ENCODE measurements at places on chromosomes 5 and 9.

GRCh38 chr5:5199495-5199894, 59.4 kb downstream of the ADAMTS16 start:
- DNase-seq, result no peak

DNA sequence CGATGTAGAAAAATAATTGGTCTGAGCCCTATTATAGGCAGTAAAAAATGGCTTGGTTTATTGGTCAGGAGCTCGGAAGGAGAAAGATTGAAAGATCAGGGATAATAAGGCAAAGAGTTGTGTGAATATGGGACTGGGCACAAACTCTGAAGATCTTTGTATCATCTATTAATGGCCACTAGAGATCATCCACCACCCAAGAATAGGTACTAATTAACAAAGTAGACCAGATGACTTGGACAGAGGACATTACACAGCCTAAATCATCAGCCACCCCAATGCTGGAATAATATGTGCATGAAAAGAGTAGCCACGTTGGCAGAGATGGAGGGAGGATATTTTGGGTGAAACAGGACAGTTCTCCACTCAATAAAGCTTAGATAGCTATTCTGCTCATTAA, 364.1 kb downstream of the EFNA5 start:
- DNase-seq, result no peak

DNA sequence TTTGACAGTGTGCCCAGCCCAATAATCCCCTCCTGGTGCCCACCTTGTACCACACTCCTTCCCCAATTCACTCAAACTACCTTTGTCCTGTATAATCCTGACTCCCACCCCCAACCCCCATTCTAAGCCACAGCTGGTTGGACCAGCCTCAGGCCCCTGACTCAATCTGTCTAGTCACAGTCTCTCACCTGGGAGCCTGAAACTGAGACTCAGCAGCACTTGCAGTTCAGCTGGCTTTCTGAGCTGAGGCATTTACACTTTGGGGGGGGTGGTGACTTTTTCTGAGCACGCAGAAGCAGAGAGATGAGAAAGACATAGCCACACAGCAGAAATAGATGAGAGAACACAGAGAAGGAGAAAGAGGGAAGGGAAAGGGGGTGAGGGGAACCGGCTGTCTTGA, 247.3 kb downstream of the MAN2A1 start:
- DNase-seq, result no peak

- DNase-seq, result no peak
These were observed 410.8 kb upstream of the MEF2C start for GRCh38 chr5:89293810-89294209.

DNA sequence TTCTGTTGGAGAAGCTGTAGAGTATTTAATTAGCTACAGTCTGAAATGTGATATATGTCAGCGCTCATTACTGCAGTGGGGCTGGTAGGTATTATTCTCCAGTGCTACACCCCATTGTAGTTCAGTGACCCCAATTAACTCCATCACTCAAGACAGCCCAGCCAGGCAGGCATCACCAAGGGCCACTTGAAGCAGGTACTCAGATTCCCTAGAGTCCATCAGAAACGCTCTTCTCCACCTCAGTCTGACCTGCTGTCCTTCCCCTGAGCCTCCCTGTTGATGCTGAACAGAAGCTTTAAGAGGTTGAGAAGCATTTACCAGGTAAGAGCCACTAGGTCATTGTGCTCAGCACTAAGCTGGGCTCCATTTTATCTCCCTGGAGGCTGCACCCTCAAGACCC, 71.8 kb downstream of the GALNT10 start:
- no peak for DNase-seq

DNA sequence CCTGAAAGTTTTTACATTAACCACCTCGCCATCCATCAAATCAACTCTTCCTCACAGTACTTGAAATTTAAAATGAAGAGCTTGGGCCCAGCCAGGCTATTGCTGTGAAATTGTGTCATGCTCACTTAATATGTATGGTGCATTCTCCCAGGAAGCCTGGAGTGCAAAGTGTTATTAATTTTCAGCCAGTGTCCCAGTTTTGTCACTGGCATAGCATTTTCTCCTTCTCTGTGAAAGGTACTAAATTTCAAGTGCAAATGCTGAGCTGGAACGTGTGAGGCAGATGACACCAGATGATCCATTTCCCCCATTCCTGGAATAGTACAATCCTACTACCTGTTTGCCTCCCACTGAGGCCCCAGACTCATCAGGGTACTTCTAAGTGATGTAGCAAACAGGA, 397.6 kb upstream of the ACTBL2 start:
- DNase-seq, result no peak

DNA sequence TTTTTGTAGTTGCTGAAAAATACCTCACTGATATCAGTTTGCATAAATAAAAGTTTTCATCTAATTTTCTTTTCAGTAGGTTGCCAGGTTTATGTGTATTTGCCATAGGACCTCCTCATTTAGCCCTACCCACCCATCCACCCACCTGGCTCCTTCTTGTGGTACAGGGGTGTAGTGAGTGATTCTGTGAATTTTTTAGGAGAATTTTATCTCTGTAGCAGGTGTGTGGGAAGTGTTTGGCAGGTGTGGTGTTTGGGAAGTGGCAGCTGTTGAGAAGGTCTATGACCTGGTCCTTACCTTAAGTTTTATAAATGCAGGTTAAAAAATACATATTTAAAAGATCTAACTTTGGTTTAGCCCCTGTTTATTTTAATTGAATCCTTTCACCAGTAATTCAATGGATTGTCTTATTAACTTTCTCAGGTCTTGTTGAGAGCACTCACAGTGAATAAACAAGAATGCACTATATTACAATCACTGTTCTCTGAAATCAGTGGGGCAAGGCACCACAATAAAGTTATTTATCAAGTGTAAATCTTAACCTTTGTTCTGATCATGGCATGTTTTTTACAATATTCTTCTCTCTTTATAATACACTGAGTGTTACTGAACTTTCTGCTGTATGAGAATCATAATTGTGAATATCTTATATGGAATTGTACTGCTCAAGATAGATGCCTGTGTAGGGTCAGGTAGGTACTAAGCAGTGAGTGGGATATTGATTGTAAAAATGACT, 189.1 kb downstream of the WDR70 start:
- no peak for DNase-seq

DNA sequence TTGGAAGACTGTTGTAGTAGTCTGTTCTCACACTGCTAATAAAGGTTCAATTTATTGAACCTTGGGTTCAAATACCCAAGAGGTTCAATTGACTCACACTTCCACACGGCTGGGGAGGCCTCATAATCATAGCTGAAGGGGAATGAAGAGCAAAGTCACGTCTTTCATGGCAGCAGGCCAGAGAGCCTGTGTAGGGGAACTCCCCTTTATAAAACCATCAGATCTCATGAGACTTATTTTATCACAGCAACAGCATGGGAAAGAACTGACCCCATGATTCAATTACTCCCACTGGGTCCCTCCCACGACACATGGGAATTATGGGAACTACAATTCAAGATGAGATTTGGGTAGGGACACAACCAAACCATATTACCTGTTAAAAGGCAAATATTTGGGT, 268.2 kb downstream of the TMEM167A start:
- no peak for DNase-seq

DNA sequence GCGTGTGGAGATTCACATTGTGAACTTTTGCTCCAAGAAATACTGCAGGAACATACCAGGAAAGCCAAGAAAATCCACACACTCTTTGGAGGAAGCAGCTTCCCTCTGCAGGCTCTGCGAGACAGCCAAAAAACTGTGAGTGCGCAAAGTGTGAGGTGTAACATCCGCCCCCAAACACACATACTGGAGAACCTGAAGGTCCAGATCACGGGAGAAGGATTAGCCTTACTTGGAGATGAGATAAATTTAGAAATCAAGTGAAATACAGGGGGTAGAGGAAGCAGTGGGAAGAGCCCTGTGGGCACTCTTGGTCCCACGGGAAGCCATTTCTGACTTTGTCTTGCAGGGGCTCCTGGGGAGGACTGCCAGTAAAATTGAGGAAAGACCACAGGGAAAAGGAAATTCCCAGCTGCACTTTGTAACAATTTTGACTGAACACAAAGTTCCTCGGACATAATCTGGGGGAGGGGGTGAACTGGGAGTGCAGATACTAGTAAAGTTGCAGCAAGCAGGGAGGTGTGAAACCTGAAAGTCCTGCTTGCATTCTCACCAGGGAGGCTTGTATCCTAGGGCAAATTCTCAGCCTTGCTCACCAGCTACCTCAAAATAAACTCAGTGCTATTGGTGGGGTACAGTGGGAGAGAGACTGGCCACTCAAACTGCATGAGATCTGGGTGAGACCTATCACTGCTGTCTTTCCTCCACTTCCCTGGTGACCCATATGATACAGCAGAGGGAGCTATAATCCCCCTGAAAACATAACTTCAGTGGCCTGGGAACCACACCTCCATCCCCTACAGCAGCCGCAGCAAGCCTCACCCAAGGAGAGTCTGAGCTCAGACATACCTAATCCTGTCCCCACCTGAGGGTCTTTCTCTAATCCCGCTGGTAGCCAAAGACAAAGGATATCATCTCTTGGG, 109.1 kb downstream of the ALDH1A1 start:
- DNase-seq, result no peak

DNA sequence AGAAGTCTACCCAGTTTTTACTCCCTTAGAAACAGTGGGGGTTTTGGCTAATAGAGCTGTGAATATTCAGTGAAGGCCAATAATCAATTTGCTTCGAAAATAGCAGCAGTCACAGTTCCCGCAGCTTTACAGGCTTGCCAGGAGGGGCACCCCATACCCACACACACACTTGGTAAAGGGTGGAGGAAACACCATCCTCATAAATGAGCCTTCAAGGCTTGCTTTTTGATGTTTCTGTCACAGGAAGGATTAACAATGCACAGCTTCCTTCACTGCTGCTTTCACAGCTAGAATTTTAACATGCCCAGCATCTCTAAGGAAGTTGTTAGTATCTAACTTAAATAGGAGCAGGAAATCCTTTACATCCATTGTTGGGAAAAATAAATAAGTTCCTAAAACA, 1247.5 kb upstream of the C9orf72 start:
- no peak for DNase-seq

DNA sequence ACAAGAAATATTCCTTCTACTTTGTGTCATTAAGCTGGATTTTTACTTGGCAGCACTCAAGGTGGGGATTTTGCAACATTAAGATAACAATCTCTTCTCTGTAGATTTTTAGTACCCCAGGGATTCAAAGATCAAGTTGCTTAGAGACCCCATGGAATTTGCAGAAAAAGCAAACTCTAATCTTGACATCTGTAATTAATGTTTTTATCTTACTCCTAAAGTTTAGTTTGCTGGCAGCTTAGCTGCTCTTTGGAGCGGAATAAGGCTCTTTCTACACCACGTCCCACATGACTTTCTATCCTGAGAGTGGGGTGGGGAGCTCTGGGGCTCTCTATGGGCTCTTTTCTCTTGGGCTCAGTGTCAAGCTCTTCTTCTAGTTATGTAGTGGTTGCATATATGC, 21.7 kb upstream of the SPDL1 start:
- DNase-seq, result no peak

DNA sequence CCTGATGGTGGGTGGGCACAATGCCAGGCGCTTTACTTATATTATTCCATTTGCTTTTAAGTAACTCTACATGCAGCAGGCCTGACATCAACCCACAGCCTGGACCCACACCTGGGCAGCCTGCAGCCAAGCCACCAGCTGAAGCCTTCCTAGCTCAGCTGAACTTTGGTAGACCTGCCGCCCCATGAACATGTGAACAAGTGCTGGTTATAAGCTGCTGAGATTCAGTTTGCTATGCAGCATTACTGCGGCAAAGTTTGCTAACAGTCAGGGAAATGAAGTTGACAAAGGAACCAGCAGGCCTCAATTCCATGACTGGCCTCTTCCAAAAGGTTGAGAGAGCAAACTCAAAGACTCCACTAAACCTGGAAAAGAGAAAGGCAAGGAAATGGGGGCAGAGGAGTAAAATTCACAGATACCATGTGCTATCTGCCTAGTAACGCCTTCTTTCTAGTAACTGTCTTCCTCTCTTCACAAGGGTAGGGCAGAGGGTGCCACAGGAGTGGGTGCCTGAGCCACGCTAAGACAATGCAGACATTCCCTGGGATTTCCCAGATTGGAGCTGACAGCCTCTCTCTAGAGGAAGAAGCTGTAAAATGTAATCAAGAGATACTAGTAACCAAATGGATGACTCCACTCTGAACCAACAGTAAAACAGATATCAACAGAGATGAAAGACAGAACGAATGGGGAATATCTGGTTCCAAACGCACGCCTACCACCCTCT, 2.9 kb downstream of the BOD1 start:
- no peak for DNase-seq

DNA sequence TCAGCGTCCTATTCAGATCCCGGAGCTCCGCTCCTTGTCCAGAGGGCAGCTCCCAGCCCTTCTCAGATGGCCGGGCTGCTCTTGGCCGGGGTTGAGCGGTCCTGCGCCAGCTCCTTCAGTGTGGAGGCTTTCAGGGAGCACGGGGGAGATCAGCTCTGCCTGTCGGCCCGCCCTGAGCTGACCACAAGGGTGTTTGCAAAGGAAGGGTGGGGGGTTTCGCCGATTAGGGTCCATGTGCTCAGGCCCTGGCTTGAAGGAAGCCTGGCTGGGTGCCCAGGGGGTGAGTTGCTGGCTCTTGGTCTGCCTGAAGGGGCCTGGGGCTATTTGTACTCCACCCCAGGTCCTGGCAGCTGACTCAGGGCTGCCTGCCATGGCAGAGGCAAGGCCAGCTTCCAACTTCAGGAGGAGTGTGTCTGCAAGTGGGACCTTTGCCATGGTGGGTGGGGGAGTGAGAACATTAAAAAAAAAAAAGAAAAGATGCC, 250.1 kb upstream of the KLF4 start:
- DNase-seq, result no peak

DNA sequence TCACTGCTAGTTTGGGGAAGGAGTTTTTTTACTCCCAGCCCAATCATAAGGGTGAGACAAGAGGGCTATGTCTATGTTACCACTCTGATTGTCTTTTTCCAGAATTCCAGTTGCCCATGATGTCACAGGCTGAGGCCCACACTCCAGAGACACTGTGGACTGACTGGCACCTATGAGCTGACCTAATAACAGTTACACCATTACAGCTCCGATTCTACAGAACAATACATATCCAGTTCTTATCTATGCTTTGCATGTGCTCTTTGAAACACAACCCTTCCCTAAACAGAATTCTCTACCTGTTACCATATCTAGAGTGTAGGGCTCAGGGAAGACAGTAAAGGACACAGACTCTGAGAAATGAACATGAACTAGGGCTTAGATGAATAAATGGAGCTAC, 45.7 kb upstream of the ALDOB start:
- no peak for DNase-seq

DNA sequence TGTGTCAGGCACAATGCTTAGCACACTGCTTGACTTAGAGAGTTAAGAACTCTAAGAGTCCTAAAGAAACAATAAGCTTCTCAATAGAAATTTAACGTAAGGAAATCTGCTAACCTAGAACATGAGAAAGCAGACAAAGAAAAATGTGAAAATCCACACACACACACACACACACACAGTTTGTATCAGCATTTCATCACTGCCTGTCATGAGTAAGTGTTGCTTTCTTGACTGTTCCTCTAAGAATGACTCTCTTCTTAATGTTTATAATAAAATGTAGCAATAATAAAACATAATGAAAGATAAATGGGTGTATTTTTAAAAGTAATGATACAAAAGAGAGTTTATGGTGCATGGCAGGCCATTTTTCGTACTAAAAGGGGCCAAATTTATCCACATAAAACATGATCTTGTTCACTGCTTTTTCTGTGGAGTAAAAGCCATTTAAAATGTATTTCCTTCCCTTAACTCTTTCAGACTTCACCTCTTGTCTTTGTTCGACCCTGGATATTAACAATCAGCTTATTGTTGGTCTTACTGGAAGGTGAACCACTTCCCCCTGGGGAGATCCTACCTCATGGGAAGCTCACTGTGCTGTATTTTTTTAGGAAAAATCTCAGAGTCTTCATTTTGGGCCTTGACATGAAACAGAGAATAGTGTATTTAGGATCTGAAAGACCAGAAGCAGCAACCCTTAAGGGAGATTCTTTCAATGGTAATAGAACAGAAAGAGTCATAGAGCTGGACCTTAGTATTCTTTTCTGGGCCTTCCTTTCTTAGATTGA, 107.3 kb upstream of the ANKRD55 start:
- no peak for DNase-seq
